Activated T-cell treated with anti-CD3 and anti-CD28 coated beads for 48 hours (primary cell): ENCODE measurements at places on chromosomes 2 and 18.

DNA sequence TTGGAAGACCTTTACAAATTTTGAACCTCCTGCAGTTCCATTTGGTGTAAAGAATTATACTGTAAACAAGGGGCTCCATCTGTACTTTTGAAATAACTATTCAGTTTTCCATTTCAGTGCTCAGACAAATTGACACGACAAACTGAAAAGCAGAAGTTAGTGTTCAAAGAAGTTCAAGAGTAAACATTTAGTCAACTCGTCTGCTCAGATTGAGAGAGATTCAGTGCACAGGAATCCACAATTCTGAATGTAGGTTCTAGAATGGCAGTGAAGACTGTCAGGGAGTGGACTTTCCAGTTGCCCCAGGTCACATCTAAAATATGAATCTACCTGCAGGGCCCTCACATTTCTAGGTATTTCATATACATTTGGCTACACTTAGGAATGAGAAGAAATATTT, 322.3 kb upstream of the TCF4 start:
- DNase-seq: no peak

GRCh38 chr2:108579623-108580022, 45.4 kb downstream of the LIMS1 start:
- no peak for DNase-seq

DNA sequence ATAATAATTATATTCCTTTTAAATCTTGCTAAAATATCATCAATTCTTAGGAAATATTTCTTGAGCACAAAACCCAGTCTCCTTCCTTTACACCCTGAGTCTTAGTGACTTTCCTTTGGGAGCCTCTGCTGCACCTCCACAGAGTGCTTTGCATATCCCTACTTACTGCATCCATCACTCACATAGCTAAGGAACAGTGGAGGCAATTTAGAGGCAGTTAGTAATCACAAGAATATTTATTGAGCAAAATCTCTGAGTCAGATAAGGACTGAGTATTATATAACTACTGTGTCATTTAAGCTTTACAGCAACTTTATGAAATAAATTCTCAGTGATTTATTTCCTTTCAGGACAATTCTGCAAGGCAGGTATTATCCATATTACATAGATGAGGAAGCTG, 327.7 kb downstream of the TMX3 start:
- no peak for DNase-seq

- no peak for DNase-seq
Observed at GRCh38 chr2:201919308-201919634, 112.9 kb downstream of the CDK15 start.

DNA sequence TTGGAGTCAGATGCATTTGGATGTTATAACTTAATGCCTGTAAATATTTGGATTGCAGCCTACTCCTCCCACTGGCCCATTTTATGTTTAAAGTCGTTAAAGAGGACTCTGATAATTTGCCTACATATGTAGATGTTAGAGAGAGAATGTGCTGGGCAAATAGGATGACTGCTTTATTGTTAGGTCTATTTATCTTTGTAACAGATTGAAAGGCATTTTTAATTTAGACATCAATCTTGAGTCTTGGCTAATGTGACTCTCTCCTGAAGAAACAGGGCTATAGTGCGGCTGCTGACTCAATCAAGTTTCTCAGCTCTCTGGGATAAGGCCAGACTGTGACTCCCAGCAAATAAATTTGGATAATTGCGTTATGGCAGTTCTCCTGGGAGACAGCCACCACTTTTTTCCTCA, 1101.4 kb downstream of the CBLN2 start:
- no peak for DNase-seq

GRCh38 chr2:198657512-198658121, 800.1 kb downstream of the SATB2 start:
- no peak for DNase-seq
